EH (cell line): ENCODE measurements at places on chromosomes 1 and 21.
A peak's percentile ranks its signal among the peaks of the same experiment; 100 is the strongest.

- DNase-seq, result peak; percentile 57
Measured at GRCh38 chr21:35510957-35511695, 462.0 kb upstream of the RUNX1 start.

DNA sequence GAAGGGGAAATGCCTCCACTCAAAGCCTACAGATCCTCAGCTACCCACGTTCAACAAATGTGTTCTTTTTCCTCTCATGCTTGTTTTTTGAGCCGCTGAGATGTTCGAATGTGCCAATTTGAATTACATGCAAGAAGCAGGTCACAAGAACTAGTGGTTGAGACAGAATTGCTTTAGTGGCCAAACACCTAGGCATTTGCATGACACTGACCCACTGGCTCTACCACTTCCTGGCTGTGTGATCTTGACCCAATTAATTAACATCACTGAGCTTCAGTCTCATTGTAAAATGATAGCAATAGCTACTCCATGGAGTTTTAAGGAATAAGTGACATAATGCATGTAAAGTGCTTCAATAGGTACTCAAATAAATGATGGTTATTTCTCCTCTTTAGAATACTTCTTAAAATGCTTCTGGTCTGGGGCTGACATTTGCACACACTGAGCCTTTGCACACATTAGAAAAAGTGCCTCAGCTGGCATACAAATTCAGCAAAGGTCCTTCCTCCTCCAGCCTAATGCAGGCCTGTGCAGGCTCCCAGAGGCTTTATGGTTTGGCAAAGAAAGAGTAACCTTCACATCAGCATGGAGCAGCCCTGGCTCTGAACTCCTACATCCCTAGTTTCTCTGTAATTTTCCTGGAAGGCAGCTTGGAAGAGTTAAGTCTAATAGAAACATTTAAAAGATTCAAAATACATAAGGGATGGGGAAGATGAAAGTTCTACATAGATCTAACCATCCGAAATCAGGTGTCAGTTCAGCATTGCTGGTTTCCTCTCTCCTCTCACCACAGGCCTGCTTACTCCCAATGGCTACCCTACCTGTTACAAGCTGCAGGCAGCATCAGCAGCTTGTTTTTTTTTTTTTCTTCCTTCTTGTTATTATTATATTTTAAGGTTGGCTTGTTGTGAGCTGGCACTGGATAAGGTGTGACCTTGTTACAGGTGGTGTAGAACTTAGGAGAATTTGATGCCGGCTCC lies 107.4 kb downstream of the TBX19 start:
- no peak for DNase-seq

DNA sequence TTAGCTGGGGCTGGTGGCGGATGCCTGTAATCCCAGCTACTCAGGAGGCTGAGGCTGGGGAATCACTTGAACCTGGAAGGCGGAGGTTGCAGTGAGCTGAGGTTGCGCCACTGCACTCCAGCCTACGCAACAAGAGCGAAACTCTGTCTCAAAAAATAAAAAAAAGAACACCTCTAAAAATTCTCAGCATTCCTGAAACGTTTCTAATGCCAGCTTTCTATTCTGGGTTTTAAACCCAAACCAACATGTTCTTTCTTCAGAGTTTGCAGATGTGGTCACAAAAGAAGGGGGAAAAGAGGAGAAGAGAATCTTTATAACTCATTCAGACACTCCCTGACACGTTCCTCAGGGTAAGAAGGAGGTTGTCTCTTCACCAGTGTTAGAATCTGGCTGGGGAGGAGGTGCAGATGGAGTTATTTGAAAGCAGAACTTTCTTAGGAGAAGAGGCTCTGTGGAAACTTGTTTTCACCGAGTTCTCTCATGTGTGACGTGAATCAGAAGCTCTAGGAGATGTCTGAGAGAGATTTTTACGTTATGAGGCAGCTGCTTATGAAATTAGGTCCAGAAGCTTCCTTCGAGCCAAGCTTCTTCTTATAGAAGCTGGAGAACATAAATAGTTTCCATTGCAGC lies 17.8 kb upstream of the CNR2 start:
- peak; percentile 75 for DNase-seq

- DNase-seq, result no peak
Measured at GRCh38 chr1:164801791-164802502, 243.0 kb downstream of the PBX1 start.

DNA sequence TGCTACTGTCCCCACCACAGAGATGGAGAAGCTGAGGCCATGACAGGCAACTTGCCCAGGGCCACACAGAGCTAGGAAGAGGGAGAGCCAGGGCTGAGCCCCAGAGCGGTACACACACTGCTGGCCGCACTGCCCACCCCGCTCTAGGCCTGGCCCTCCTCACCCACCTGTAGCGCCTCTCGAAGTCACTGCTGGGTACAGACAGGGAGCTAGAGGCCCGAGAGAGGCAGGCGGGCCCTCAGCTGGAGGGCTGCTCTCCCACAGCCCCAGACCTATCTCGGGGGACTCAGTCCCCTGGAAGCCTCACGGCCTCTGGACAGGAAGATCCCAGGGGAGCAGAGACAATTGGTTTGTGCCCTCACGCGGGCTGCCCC lies 17.3 kb upstream of the PLEKHG5 start:
- DNase-seq, result no peak

DNA sequence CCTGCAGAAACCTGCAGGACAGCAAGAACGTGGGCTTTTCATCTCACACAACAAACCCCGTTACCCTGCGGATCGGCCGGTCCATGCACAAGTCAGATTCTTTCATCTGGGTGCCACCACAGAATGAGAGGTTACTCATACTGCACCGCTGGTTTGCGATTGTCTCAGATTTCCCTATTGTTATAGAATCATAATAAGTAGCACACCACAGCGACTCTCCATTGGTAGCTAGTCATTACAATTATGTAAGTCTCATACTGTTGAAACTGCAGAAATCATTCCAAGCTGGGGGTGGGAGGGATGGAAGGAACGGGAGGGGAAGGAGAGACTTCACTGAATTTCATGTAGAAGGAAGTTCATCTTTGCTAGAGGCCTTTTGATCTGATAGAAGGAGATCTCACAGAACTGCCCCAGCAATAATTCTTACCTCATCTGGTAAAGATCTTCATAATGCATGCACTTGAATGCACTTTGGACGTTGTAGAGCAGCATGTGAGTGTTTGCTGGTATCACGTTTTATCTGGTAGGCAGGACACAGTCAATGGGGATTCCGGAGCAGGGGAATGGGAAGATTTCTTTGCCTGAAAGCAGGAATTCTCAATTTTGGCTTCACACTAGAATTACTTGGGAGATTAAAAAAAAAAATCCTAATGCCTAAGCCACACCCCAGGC lies 221.1 kb downstream of the KIF26B start:
- DNase-seq, result no peak
